ENCODE measurements at places on chromosomes 12 and 14. TPM values are rescaled to one million over a fixed set of nuclear protein-coding genes. Genes with fewer than 3 reads are reported as not detected.

Gene SLC15A5
- 0.10 TPM for total RNA-seq

Gene RASAL1
- 0.72 TPM for total RNA-seq

Gene TBC1D30
- 19.6 TPM for total RNA-seq

Gene KRT79
- total RNA-seq = 0.10 TPM

Gene ACOT6
- total RNA-seq = not detected
